GM04503 (cell line): ENCODE measurements at places on chromosomes 6 and 20.

- no peak for DNase-seq
Measured at GRCh38 chr6:166490671-166491500, 95.6 kb downstream of the RAMACL start.

DNA sequence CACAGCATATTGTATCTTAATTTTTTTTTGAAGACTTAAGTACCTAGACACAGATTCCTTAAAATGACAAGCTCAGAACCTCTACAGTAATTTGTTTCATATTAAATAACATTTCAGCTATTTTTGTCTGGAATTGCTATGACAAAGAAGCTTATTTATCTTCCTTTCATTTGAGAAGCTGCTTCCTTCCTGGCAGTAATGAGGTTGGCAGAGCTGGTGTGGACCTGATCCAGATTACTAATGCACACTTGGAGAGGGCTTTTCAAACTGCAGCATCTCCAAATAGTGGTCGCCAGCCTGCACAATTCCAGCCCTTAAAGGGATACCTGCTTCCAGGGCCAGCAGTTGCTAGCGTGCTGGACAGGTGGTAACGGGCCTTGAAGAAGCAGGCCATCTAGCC is 12.1 kb downstream of the PTCHD4 start:
- DNase-seq, result no peak

GRCh38 chr20:59954718-59955117 is 3.5 kb upstream of the CDH26 start:
- DNase-seq, result no peak

GRCh38 chr20:25081065-25081729 is 744 bp downstream of the VSX1 start:
- no peak for DNase-seq

DNA sequence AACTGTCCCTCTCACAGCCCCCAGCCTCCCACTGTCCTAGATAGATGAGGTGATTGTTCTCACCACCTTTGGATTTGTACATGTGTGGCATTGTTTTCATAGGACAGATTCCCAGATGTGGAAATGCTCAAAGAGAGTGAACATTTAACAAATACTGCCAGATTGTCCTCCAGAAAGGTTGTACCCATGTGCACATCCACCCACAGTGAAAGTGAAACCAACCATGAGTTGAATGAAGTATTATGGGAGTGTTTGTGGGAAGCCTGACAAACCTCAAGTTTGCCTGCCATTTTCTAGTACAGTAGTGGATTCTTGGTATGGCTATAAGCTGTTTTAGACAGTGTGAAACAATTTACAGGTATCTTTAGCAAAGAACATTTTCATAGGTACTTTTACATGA is 42.7 kb downstream of the ANKRD6 start:
- no peak for DNase-seq

DNA sequence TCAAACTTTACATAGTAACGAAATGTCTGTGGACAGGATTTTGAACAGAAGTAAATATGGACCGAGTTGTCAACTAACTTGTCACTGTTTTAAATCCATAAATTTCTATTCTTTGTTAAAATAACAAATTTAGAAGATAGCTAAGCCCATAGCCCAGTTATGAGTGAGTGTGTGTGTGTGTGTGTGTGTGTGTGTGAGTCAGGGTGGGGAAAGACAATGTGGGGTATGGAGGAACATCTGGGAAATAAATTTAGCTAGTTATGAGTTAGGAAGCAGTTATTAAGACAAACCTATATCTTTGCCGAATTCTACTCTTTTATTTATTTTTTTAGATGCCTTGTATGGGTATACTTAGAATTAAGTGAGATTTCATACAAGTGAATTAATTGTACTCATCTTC is 9.0 kb downstream of the TPBG start:
- DNase-seq, result no peak

DNA sequence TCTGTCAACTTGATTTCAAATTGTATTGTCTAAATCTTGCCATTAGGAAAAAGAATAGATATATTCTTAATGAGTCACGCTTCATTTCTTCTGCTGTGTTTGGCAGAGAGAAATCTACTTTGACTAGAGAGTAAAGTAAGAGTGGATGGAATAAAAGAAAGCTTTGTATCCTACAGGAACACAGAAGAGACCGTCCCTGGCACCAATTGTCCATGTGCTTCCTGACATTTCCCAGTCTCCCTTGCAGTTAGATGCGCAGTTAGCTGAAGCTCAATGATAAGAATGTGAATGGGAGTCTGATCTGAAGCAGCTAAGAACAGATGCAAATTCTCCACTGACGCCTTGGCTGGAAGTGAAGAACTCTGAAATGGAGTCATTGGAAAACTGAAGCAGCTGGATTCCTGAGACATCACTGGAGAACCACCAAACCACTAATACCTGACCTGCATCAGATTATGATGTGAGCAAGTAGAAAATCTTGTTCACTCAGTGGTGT is 528.2 kb upstream of the MARCKS start:
- no peak for DNase-seq

DNA sequence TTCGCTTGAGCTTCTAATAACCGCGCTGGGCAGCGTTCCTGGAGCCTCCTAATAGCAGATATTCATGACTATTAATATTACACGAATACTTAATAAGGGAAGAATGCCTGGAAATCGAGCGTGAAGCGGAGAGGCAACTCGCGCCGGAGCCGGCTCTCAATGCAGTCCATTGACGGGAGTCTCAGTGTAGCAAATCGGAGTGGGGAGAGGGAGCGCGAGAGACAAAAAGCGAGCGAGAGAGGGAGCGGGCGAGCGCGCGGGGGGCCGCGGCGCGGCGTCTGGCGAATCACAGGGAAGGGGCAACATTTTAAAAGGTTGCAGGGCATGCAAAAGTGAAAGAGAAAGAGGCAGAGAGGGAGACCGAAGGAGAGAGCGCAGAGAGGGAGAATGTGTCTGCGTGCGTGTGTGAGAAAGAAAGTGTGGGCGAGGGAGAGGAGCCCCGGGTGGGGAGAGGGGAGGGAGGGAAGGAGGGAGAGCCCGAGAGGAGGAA is 2.9 kb downstream of the TFAP2A start:
- peak; percentile 45 for DNase-seq

GRCh38 chr20:39862470-39862891 is 826.6 kb downstream of the MAFB start:
- no peak for DNase-seq

GRCh38 chr20:50188879-50189680 is 1.6 kb upstream of the CEBPB start:
- no peak for DNase-seq
